ENCODE measurements at places on chromosomes 3 and 15.

DNA sequence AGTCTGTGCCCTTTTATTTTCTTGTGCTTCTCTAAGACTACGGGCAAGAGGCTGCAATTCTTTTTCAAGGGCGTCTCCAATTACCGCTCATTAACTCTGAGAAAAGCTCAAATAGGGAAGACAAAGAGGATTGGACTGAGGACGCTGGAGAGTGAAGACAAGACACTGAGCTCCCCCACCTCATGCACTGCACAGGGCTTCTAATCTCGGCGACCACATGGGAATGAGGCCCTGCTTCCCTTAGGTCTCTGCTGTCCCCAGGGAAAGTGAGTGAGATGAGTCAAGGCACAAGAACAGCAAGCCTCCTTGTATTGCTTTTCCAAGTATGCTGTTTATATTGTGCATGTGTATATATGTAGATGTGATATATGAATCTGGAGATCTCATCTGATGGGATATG lies 392.2 kb upstream of the CFAP20DC start:
- no peak for DNase-seq

GRCh38 chr3:111802163-111802625 lies 56.9 kb upstream of the PHLDB2 start:
- DNase-seq, result peak; percentile 89

DNA sequence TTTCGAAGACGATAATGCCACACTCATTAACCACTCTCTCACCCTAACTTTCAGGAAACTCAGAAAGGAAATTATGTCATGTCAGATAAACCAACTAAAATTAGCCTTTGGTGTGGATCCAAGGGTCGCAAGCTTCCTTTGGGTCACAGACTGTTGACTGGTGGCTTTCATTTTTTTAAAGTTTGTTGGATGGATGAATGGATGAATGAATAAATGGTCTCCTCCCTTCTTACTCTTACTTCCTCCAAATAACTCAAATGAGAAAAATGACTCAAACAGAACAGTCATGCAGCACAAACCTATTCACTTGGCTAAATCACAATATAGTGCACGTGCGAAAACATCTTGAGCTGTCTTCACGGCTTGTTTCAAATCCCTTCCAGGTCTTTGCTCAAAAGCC lies 82.9 kb upstream of the HACD2 start:
- no peak for DNase-seq

DNA sequence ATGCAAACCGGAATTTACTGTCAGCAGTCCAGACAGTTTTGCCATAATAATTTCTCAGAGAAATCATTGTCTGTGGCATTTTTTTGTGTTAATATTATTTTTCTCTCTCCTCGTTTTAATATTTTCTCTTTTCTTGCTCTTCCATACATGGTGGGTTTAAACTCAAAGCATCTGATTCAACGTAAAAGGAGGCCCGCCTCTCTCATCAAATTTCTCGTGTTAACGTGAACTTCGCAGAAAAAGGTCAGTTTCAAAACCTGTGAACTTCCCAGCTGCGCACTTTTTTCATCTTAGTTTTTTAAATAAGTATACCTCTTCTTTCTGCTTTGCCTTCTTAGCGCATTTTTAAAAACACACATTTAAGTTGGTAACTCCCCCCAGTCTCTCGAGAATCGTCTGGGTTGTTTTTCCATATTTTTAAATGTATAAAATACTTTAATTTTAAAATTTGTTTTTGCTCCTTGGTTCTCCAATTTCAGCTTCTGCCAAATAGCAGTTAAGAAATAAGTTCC lies 9.1 kb downstream of the SHOX2 start:
- no peak for DNase-seq

GRCh38 chr3:62553811-62554210 lies 180.5 kb upstream of the FEZF2 start:
- no peak for DNase-seq

GRCh38 chr3:131849616-131850015 lies 185.2 kb downstream of the CPNE4 start:
- DNase-seq, result no peak

DNA sequence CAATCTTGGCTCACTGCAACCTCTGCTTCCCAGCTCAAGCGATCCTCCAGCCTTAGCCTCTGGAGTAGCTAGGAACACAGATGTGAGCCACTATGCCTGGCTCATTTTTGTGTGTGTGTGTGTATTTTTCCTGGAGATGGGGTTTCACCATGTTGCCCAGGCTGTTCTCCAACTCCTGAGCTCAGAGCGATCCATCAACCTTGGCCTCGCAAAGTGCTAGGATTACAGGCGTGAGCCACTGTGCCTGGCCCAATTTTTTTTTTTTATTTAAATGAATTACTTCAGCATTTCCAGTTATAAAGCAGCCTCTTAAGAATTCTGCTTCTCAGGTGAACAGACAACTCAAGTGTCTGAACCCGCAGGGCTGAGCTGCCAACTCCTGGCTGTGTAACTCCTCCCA lies 20.1 kb upstream of the ST3GAL6 start:
- DNase-seq, result no peak

DNA sequence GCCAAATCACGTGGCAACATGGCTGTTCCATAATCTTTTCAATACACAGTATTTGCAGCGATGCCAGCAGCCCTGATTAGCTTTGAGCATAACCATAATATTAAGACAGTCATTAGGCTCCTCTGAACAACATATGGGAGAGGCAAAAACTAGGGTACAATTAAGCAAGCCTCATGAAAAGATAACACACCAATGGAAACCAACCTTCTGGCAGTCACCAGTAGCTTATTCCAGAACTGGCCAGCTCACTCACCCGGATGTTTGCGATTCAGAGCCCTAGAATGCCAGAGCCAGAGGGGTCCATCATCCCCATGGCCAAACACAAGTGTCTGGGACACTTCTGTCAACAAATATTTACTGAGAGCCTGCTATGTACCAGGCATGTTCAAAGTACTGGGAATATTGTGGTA lies 48.8 kb upstream of the PLXND1 start:
- DNase-seq, result no peak

DNA sequence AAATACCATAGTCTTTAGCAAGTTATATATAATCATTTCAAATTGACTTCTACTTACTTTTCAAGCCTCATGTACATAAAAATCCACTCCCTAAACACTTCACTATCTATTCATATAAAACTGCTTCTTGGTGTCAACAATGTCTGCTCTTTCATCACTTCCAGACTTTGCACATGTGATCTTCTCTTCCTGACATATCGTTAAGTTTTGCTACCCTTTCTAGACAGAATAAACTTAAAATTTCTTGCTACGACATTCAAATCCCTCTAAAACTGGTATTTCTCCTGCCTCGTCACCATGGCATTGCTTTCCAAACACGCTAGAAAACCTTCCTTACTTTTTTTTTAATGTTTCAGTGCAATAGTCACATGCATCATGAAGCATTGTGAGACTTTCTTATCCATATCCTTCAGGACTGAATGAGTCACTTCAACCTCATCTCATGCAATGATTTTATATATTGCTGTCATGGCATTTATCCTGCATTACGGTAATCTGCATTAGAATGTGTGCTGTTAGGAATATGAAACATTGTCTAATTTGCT lies 122.8 kb downstream of the GMNC start:
- no peak for DNase-seq

GRCh38 chr3:9800529-9800928 lies 7.6 kb downstream of the ARPC4 start:
- no peak for DNase-seq

- no peak for DNase-seq
These were observed 51.4 kb downstream of the SLCO3A1 start for GRCh38 chr15:91904942-91905341.

DNA sequence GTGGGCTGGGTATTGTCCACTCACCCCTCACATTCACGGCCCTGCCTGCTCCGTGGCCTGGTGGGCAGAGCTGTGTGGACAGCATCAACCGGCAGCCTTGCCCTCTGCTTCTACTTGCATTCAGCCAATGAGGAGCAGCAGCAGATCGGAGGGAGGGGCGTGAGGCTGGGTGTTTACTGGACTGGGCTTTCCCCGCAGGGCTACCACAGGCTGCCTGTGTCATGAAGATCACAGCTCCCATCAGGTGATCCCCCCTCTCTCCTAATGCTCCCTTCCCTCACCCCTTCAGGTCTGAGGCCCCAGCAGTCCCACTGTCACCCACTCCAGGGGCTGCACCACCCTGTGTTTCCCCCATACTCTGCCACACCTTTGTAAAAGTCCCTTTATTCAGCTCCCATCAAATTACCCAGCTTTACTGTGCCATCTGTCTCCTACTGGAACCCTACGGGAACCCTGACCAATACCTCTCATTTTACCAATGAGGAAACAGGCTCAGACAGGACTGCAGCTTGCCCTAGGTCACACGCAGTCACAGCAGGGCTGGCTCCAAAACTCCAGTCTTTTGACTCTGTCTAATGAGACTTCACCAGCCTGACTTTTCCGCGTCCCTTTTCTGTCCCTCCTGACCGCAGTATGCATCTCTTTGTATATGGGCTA lies 81.1 kb downstream of the MEGF11 start:
- DNase-seq, result no peak

GRCh38 chr3:65960087-65960486 lies 78.6 kb downstream of the MAGI1 start:
- DNase-seq, result no peak

DNA sequence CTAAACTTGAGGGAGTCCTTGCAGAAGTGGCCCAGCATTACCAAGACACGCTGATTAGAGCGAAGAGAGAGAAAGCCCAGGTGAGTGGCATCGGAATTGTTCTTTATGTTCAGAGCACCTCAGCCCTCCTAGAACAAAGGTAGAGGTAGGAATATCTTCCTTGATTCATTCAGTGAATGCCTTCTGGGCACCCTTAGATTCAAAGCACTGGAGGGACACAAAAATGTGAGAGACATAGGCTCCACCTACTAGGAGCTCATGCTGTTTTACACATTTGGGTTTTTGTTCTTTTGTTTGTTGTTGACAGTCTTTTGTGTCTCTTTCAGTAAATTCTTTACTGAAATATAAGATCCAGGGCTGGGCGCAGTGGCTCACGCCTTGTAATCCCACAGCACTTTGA lies 68.2 kb downstream of the IQGAP1 start:
- DNase-seq, result no peak

DNA sequence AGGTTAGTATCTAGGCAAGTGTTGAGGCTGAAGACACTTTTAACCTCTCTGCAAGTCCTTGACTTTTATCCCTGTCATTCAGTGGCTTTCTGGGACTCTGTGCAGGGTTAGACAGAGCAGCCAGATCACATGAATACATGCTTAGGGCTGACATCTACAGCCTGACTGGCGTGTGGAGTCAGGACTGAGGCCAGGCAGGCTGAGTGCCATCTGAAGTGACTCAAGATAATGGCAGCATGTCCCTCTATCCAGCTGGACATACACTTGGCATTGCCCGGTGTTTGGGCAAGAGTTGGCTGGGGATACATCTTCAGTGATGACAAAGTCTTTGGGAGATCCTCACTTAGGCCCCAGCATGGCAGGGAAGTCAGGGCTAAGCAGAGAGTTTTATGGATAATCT lies 22.4 kb downstream of the DUOX2 start:
- DNase-seq, result no peak
